ENCODE measurements at places on chromosomes 11 and 22.
A peak's percentile ranks its signal among the peaks of the same experiment; 100 is the strongest.

GRCh38 chr11:28117712-28118111 lies 9.5 kb downstream of the METTL15 start:
- no peak for DNase-seq

- DNase-seq = no peak
Measured at GRCh38 chr11:5983443-5983842, 3.3 kb downstream of the OR52L1 start.

- DNase-seq = no peak
Measured at GRCh38 chr11:2298795-2299761, 2.6 kb downstream of the C11orf21 start.

GRCh38 chr22:19478901-19479354 lies at the start of gene UFD1:
TSS of gene UFD1 (minus strand) at chr22:19479193. CDS start at chr22:19479085, 108 bp downstream.
- DNase-seq = peak; percentile 64

All from stimulated activated CD4-positive, alpha-beta T cell treated with anti-CD3 and anti-CD28 coated beads, TNF-alpha, amount 100 ng/mL, for 48 hours (primary cell).